Femur (tissue), 1 donor: ENCODE measurements at places on chromosomes 13 and 19.

DNA sequence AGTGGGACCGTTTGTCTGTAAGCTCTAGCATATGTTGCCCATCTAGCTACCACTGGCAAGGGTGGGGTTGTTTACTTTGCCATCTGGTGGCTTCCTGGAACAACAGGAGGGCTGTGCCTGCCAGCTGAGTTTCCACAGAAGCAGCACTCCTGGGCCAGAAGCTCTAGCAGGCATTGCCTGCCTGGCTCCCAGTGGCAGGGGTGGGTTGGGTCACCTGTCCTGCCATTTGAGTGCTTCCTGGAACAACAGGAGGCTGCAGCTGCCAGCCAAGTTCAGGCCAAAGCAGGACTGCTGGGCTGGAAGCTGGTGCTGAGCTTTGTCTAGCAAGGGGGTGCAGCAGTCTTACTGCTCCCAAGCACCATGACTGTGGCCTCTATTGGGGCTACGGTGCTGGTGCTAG, 239.7 kb downstream of the MTUS2 start:
- no peak for DNase-seq

GRCh38 chr13:51768378-51768921, 35.5 kb downstream of the DHRS12 start:
- DNase-seq: no peak

GRCh38 chr19:38206006-38206745, 17.8 kb downstream of the DPF1 start:
- DNase-seq: no peak

DNA sequence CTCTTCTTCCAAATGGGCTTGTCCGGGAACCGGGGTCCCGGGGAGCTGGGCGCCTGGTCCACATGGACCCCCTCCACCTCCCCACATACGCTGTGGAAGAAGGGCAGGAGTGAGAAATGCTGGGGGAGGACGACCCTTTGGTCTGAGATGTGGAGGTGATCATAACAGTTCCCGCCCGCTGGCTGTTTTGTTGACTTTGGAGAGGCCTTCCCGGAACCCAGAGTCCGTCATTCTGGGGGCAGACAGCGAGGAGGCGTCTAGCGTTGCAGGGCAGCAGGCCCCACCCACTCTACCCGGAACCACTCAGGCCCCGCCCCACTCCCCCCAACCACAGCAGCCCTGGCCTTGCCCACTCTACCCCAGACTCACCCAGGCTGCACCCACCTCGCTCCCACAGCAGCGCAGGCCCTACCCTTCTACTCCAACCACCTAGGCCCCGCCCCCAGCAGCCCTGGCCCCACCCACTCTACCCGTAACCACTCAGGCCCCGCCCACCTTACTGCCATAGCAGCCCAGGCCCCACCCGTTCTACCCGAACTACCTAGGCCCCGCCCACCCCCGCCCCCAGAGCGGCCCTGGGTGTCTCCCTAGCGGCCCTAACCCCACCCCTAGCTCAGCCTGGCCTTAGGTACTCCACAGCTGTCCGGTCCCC, 7.1 kb downstream of the GPR108 start:
- DNase-seq: peak; percentile 67

- DNase-seq: no peak
These were observed 99.2 kb upstream of the MIR17HG start for GRCh38 chr13:91248249-91248648.

GRCh38 chr19:18650021-18650390, 13.2 kb downstream of the KLHL26 start:
- DNase-seq: peak; percentile 73

DNA sequence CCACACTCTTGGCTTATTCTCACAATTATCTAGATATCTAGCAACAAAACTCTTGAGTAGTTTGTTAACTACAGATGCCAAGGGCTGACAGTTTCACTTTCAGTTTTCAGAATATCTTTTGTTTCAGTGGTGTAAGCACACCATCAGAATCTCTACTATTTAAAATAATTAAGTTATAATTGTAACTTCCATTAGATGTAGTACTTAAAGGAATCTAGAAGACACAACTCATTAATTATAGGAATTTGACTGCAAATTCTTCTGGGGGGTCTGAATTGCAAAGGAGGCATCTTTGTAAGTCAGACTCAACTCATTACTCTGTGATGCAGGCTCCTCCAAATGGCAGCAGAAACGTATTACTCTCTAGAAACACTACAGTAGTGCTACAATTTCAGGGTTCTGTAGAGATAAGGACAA, 44.9 kb upstream of the USPL1 start:
- peak; percentile 37 for DNase-seq

GRCh38 chr19:4577020-4577782, 17.7 kb upstream of the SEMA6B start:
- no peak for DNase-seq

- peak; percentile 86 for DNase-seq
These were observed 624 bp downstream of the CTXN1 start for GRCh38 chr19:7925171-7925851.

DNA sequence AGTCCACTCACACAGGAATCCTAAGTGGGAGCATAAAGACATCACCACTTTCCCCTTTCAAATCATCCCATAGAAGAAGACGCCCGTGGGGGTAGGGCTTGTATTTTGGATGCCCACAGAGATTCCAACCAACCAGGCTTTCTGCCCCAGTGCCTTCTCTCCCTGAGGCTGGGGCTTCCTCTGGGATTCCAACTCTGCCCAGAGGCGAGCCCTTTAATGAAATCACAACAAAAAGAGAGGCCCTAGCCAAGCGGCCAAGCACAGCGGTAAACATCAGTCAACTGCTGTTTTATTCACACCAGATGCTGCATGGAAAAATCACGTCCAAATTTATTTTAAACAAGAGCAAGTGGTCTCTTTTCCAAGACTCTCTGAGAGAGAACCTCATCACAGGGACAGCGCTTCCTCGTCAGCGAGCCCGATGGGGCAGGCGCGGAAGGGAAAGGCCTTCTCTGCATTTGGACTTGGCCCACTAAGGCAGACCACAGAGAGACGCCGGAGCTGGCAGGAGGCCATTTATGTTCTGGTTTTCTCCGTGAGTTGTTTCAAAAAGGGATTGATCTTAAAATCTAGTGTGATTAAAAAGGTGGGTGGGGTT, 31.5 kb downstream of the ADPRHL1 start:
- DNase-seq: peak; percentile 89

DNA sequence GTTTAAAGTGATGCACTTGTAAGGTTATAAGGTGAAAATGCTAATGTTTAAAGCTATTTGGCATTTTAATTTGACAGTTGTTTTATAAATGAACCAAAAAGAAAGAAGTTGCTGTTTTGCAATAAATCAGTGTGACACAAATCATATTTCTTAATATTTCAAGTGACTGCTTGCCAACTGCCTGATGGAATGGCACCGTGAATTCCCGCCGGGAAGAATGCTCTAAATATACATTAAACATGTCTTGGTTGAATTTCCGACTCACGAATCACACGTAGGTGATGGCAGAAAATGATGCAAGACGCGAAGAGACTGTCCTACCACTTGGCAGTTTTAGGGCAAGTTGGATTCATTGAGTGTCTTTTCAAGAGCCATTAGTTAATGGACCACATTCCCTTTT, 3.1 kb upstream of the GJB2 start:
- no peak for DNase-seq

GRCh38 chr13:44400736-44401135, 27.1 kb downstream of the SERP2 start:
- DNase-seq: no peak

DNA sequence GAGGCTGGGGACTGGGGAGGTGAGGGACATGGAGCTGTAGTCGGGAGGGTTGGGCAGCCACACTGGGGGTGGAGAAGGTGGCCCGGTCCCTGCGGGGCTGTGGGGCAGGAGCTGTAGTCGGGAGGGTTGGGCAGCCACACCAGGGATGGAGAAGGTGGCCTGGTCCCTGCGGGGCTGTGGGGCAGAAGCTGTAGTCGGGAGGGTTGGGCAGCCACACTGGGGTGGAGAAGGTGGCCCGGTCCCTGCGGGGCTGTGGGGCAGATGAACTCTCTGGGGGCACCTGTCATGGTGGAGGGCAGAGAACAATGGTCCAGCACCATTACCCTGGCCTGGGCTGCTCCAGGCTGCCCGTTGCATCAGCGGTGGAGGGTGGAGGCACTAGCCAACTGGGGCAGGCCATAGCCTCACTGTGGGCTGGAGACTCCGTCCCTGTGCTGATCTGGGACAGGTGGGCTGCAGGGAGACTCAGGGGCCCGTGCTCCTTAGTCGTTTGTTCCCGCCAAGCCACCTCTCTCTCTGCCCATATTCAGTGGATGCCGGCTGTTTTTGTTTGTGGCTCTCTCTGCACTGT, 51.4 kb downstream of the ATP11A start:
- DNase-seq: no peak

- no peak for DNase-seq
These were observed 3.5 kb upstream of the TBC1D4 start for GRCh38 chr13:75485286-75486062.

- no peak for DNase-seq
These were observed 1.3 kb downstream of the ISOC2 start for GRCh38 chr19:55459950-55460657.

GRCh38 chr13:58300974-58301681, 669.6 kb downstream of the PCDH17 start:
- DNase-seq: no peak

- no peak for DNase-seq
These were observed 91.0 kb upstream of the RAP2A start for GRCh38 chr13:97342936-97343335.
